ENCODE measurements at places on chromosomes 12 and 14. TPM values are rescaled to one million over a fixed set of nuclear protein-coding genes. Genes with fewer than 3 reads are reported as not detected.

KLRC1 gene
- not detected for total RNA-seq

TAS2R31 gene
- not detected for total RNA-seq

RNFT2 gene
- total RNA-seq: 2.3 TPM

KCNC2 gene
- not detected for total RNA-seq

ZNF891 gene
- total RNA-seq: 0.28 TPM

ADAMTS20 gene
- total RNA-seq: not detected

Measured in A549 treated with Mapracorat at 1 μM for 4 hours (cell line).